ENCODE measurements at places on chromosomes 12 and 14.
A peak's percentile ranks its signal among the peaks of the same experiment; 100 is the strongest.

DNA sequence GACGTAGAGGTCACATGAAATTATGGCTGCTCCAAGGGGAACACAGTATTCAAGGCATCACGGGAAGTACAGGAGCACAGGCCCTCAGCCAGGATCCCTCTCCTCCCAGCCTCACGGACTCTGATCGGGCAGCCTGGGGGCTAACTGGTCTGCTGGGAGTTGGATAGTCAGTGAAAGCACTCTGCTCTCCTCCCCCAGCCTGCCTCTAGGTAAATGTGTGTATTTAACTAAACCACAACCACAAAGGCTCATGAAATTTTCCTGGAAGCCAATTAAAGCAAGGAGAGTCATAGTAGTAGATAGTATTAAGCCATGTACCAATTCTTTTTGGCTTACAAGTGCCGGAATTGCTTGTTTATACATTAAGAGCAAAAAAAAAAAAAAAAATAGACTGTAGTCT is 254.3 kb downstream of the MSRB3 start:
- no peak for DNase-seq

- peak; percentile 57 for DNase-seq
These were observed 1.9 kb upstream of the PIWIL1 start for GRCh38 chr12:130335517-130336392.

- DNase-seq: no peak
These were observed 16.8 kb upstream of the KRT8 start for GRCh38 chr12:52921488-52922165.

DNA sequence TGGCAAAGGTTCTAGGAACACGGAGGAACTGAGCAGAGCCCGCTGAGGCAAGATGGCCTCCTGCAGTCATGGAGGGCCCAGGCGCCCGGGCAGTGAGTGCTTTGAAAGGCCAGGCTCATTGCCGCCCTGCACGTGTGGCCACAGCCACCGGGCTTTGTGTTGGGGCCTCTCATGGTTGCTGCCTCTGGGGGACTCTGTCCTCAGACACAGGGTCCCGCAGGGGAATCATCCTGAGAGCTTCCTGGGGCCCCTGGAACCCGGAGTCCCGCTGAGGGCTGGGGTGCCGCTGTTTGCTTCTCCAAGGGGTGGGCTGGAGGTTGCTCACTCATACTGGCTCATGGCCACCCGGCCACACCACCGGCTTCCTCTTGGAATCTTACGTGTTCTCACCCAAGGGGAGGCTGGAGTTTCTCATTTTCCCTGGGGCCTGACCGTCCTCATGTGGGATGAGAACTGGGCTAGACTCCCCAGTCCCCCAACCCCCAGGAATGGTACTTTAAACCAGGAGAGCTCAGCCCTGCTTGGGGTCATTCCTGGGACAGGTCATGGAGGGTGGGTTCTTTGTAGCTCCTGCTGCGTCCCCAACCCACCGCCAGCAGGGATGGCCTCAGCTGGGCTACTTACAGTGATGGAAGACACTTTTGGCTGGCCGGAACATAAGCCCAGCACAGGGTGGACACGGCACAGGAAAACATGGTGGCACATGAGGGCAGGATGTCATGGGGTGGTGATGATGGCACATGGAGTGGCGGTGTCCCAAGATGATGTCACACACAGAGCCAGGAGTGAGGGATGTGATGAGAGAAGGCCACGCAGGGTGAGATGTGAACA is 21.1 kb upstream of the LRTM2 start:
- no peak for DNase-seq

DNA sequence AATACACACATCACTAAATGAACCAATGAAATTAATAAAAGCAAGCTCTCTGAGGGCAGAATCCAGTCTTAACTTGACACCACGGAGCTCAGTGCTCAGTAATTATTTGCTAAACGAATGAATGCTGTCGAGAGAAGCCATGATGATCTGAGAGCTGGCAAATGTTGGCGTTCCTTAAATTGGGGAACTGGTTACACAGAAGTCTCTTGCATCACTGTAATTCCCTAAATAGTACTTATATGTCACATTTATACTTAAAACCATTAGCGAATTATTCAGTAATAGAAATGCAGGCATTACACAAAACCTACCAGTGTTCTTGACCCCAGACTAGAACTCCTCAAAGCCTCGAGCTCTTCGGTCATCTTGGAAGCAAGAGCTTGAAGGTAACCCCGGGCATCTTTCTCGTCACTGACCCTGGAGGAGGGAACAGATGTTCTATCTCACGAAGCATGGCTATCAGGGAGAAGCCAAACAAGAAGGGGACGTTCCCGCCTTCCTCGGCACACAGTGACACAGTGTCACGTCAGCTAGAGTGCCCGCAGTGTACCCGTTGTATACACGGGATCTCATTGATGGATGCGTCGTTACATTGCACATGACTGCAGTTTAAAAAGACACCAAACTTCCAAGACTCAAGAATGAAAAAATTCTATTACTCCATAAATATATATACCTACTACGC is 43.6 kb downstream of the AMN start:
- DNase-seq: no peak

DNA sequence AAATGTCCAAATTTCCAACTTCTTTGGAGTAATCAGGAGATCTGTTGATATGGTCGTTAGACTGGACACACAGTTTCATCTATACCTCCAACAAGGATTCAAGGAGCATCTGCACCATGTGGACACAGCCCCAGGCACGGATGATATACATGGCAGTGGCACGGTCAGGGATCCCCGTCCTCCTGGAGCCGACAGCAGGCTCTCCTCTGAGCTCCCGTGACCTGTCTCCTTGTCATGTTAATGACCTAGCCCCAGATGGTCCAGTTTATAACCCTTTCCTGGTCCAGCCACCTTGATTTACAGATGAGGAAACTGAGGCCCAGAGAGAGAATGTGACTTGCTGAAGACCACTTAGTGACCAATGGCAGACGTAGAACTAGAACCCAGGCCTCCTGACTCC is 16.5 kb upstream of the SERPINA4 start:
- no peak for DNase-seq

Measured in DMS153 (cell line).